ENCODE measurements at places on chromosomes 3 and 15. TPM values are rescaled to one million over a fixed set of nuclear protein-coding genes. Genes with fewer than 3 reads are reported as not detected.

DNA sequence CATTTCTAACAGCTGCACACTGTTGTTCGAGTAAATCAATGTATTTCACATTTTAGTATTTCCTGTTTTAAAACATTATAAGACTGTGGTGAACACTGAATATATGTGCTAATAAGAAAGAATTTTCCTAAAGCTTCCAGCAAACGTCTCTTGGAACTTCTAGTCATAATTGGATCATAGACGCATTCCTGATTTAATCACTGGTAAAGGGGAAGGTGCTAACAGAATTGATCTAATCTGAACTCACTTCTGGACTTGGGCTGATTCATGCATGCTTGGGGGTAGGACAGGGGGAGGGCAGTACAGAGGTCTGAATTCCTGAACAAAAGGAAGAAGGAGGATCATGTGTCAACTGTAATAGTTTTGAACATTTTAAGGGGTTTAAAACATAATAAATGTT, 7.3 kb upstream of the LEKR1 start:
- no peak for DNase-seq

RYR3 gene
- 14.2 TPM for polyA plus RNA-seq

FGF12 gene
- polyA plus RNA-seq: 6.0 TPM

DNA sequence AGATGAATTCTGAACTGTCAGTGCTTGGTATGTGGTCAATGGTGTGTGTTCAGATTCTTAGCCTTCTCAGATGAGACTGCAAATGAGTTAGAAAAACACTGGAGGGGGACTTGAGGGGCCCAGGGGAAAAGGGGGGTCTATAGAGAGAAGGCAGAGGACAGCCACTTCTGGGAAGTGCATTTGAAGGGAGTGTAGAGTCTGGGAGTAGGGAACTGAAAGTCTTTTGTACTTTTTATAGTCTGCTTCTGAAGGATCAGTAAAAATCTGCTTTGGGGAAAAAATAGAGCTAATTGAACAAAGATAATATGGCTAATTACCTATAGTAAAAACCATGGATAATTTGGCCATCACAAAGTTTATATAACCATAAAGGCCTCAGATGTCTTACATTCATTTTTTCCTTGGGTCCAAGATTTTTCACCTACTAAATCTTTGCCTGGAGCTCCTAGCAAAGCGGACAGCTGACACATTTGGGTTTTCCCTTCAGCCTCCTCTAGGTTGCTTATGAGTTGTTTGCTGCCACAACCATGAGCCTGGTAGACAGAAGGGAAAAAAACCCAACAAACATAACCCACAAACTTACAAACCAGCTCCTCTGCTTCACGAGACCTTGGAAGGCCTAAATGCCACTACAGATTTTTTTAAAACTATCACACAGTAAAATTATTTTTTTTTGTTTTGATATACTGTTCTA, 48.8 kb downstream of the CD86 start:
- no peak for DNase-seq

SETD5 gene
- 165 TPM for polyA plus RNA-seq

C2CD4A gene
- polyA plus RNA-seq: 0.28 TPM

UACA gene
- polyA plus RNA-seq: 102 TPM

COLQ gene
- 4.0 TPM for polyA plus RNA-seq

- DNase-seq: no peak
Measured at GRCh38 chr15:76642671-76643070, 262.5 kb downstream of the SCAPER start.

DNA sequence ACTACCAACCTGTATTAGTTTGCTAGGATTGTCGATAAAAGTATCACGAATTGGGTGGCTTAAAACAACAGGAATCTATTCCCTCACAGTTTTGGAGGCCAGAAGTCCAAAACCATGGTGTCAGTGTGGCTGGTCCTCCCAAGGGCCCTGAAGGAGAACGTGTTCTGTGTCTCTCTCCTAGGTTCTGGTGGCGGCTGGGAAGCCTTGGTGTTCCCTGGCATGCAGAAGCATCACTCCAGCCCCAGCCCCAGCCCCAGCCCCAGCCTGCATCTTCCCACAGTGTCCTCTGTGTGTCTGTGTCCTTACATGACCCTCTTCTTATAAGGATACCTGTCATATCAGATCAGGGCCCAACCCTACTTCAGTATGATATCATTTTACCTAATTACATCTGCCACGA, 272.5 kb upstream of the LYSMD4 start:
- no peak for DNase-seq

DNA sequence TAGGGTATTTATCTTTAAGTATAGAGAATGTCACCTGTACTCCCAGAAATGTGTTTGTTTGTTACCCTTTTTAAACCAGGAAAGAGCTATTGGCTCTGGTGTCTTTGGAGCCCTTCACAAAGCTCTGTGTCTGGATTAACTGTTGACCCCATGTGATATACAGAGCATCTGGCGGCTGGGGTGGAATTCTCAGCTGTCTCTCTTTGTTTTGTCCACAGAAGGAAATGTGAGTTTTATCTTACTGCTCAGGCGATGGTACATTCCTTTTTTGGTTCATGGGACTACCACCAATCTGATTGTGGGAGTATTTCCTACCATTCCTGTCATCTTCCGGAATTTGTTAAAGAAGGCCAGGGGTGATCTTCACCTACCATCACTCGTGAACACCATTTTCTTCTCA, 120.3 kb downstream of the AKAP13 start:
- no peak for DNase-seq

- no peak for DNase-seq
Measured at GRCh38 chr15:63019511-63020109, 22.9 kb upstream of the TPM1 start.
